ENCODE measurements at places on chromosomes 4 and X.
A peak's percentile ranks its signal among the peaks of the same experiment; 100 is the strongest.

DNA sequence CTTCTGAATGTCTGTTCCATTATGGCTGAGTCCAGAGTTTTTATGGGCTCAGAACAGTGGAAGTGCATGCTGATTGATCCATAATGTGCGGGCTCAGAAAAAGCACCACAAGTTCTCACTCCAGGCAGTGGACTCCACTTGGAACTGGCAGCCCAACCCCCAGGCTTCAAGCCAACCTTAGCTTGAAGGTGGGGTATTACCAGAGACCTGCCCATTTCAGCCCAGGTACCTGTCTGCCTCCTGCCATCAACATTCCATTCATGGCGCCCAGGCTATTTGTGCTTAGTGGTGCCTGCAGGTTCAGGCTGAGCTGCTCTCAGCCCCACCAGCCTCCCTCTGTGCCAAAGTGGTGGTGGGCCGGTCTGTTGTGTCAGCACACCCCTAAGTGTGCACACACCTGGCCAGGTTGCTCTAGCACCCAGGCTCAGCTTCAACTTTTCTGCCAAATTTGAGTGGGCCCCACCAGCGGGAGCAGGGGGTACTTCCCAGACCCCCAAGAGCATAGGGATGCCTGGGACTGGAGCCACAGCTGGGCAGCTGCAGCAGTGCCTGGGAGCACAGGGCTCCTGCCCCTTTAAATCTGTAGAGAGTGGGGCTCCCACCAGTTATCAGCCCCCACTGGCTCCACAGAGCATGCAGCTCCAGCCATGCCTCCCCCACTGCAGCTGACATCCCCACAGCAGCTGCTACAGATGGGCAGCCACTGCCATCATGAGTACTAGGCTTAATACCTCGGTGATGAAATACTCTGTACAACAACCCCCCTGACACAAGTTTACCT is 1025.3 kb downstream of the PCDH19 start:
- no peak for DNase-seq

- peak; percentile 30 for DNase-seq
Measured at GRCh38 chr4:139015948-139016471, 429 bp downstream of the NOCT start.

GRCh38 chrX:53729751-53730150 is 43.2 kb upstream of the HUWE1 start:
- no peak for DNase-seq

- DNase-seq: no peak
Measured at GRCh38 chr4:96347582-96347981, 507.7 kb downstream of the PDHA2 start.

GRCh38 chr4:170464614-170465197 is 374.9 kb upstream of the AADAT start:
- no peak for DNase-seq

- DNase-seq: no peak
Measured at GRCh38 chr4:4969298-4969697, 50.0 kb downstream of the CYTL1 start.

- no peak for DNase-seq
Measured at GRCh38 chr4:149121023-149121404, 678.8 kb upstream of the NR3C2 start.

DNA sequence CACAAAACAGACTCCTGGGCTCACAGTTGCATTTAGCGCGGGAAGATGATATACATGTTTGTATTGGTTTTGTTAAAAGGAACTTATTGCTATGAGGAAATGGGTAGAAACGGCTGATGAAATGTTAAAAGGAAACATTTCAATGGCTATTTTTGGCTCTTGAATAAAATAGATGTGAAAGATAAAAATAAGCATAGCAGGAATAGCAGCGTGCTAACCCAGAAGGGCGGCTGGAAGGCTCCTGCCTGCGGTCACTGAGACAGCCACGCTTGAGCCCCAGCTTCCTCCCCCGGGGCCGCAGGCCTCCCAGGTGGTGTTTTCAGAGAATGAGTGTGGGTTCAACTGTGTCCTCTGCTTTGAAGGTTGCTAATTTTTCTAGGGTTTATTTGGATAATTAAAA is 35.0 kb upstream of the CLCN4 start:
- no peak for DNase-seq

- no peak for DNase-seq
Measured at GRCh38 chr4:26345565-26345938, 24.7 kb downstream of the RBPJ start.

DNA sequence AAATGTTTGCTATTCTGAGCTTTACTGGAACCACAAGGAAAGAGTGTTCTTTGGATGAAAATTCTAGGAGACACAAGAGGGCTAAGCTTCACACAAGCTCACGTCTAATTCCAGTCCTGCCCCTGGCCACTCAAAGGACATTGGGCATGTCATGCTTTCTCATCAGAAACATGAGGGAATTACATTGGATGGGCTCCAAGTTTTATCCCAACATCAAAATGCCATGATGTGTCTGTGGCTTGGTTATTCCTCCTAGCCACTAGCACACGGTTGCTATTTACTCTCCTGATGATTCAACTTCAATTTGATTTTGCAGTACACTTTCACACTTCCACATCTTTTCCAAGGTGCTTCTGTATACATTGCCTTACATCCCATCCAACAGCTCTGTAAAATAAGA is 149.6 kb upstream of the FAM9B start:
- no peak for DNase-seq

DNA sequence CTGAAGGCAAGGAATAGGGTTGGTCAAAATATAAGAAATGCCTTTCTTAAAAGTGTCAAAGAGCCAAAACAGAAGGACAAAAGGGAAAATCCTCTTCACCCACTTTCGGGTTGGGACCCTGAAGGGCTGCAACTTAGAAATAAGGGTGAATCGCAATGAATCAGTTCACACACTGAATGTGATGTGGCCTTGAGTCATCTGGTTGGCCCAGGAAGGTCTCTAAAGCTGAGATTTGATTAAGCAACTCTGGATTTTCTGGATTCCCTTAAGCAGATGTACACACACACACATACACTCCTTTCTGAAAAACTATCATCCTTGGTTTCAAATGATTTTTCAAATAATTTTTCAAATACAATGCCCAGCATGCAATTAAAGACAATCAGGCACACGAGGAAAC is 13.1 kb downstream of the TAB3 start:
- DNase-seq: no peak

DNA sequence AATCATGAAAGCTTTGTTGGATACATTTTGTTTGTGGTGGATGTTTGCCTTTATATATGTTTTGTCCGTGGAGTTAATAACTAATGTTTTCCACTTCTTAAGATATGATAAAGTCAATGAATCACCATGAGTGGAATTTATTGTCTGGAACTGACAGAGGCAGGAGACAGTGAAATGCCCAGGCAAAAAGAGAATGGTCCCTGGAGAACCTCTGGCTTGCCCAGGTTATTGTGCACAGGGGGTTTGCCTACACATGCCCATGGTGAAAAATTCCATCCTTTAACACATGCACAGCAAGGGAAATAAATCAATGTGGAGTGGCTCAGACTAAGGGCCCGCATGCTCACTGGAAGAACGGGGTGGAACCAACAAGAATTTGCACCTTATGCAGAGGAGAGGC is 964.3 kb upstream of the GRIA3 start:
- DNase-seq: no peak

- no peak for DNase-seq
Measured at GRCh38 chrX:110051559-110051958, 48.6 kb downstream of the TMEM164 start.

DNA sequence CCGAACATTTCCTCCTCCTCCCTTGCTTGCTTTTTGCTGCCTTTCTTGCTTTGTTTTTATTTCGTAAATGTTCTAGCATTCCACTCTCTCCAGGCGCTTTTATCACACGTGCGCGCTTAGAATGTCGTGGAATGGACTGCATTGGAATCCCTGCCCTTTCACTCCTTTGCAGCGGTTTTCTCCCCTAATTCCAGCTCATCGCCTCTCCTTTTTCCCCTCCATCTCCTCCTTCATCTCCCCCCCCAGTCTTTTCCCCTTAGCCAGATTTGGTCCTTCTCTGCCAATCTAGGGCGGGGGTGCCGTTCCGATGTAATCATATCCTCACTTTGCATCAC is 579 bp downstream of the OGT start:
- DNase-seq: no peak

DNA sequence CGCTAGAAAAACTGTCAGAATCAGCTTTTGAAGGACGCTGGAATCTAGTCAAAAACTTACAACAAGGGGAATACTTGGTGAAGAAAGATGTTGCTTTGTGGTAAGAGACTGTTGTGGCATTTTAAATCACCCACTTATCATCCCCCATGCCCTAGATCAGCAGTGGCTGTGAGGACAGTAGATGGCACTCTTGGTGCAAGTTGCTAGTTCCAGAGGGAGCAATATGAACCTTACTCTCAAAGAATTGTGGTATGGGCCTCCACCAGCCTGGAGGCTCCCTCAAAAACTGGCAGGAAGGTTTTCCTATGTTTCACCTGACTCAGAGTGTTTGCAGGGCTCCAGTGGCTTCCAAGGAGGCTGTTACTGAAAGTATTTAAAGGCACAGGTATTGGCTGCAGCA is 37.7 kb upstream of the SLC16A2 start:
- peak; percentile 27 for DNase-seq

- DNase-seq: no peak
Measured at GRCh38 chr4:152805818-152806217, 26.1 kb downstream of the ARFIP1 start.

DNA sequence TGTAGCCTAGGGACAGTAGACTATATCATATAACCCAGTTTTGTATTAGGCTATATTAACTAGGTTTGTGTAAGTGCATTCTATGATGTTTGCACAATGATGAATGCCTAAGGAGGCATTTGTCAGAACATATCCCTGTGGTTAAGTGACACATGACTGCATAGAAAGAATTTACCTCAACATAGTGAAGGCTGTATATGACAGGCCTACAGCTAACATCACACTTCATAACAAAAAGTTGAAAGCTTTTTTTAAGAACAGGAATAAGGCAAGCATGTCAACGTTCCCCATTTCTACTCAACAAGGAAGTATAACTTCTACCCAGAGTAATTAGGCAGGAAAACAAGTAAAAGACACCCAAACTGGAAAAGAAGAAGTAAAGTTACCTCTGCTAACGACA is 165.9 kb upstream of the NDST4 start:
- no peak for DNase-seq

- DNase-seq: no peak
Measured at GRCh38 chrX:118062817-118063615, 53.6 kb downstream of the KLHL13 start.

DNA sequence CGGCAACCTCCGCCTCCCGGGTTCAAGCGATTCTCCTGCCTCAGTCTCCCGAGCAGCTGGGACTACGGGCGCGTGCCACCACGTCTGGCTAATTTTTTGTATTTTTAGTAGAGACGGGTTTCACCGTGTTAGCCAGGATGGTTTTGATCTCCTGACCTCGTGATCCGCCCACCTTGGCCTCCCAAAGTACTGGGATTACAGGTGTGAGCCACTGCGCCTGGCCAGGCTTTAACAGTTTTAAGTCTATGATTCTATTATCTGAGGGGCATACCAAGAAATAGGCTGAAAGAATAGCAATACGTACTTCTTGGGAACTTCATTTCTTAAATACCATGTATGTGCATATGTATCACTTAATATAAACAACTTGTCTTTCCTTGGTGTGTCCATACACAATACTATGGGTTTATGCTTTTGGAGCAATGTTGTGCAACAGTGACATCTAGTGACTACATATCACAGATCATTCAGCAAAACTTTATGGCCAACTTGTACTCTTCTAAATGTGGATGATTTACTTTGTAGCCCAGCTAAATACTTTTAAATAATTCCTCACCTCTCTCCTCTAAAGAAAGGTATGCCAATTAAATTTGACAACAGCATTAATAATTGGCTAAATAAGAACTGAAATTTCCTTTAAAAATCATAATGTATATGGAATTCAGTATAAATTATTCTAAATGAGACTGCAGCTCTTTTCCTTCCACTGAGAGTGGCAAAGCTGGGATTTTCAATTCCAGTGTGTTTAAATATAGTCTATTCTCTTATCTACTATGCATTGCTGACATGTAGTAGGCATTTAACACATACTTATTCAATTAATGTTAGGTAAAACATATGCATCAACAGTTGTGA is 10.4 kb downstream of the SLC9B1 start:
- DNase-seq: peak; percentile 51

DNA sequence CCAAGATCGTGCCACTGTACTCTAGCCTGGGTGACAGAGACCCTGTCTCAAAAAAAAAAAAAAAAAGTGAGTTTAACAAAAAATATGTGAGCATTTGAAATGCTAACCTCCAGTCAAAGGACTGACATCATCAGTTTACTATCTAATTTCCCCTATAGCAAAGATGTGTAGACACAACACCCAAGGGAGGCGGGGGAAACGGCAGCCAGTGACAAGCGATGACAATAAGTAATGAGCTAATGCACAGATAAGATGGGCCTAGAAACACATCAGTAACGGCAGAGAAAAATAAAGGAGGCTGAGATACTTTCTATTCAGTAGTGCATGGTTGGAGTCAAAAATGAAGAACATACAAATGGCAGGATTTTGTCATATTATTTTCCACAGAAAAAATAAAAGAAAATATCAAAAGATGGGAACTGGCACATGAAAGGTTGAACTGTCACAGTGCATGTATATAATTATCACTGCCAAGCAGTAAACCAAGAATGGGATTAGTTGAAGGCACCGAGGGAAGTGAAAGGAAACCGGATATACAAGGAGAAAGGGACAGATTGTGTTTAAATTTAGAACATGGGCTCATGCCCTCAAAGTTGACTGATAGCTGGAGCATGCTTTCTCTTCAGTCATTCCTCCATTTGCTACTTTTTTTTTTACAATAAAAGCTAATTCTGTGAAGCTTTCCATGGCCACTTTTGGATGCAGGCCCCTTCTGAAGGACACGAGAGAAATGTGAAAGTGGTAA is 41.8 kb downstream of the IGFBP7 start:
- no peak for DNase-seq

GRCh38 chrX:135625995-135626394 is 87.4 kb upstream of the CT45A1 start:
- peak; percentile 2 for DNase-seq
